Naive B cell (primary cell): ENCODE measurements at places on chromosomes 7 and 10.
A peak's percentile ranks its signal among the peaks of the same experiment; 100 is the strongest.

GRCh38 chr10:12484941-12485805 lies 135.8 kb downstream of the CAMK1D start:
- DNase-seq, result no peak

DNA sequence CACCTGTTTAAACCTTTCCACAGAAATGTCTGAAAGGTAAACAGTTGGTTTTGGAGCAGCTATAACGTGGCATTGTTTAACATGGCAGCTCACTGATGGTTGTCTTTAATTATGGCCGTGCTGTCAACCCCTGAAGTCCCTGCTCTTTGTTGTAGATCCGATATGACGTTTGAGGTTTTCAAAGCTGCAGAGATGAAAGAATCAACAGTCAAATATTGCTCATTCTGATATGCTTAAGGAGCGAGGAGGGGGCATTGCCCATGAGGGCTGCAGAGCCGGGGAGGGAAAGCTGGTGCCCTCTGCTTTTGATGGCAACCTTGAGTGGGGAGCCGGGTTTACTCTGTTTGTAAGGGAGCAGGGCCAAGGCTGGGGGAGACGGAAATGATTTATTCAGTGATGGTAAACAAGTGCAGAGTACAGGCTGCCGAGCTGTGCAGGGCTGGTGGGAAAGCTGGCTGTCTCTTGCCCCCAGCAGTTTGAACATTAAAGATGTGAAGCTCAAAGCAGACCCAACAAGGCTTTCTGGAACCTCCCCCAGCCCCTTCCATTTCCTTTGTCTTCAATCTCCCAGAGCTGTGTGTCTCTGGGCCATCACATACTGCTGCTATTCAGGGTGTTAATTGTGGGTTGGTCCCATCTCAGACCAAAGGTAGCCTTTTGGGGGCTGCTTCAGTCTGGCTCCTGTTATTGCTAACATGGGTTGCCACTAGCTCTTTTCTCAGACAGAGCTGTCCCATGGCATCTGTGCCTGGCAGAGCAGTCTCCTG lies 345.5 kb downstream of the LRMDA start:
- no peak for DNase-seq

DNA sequence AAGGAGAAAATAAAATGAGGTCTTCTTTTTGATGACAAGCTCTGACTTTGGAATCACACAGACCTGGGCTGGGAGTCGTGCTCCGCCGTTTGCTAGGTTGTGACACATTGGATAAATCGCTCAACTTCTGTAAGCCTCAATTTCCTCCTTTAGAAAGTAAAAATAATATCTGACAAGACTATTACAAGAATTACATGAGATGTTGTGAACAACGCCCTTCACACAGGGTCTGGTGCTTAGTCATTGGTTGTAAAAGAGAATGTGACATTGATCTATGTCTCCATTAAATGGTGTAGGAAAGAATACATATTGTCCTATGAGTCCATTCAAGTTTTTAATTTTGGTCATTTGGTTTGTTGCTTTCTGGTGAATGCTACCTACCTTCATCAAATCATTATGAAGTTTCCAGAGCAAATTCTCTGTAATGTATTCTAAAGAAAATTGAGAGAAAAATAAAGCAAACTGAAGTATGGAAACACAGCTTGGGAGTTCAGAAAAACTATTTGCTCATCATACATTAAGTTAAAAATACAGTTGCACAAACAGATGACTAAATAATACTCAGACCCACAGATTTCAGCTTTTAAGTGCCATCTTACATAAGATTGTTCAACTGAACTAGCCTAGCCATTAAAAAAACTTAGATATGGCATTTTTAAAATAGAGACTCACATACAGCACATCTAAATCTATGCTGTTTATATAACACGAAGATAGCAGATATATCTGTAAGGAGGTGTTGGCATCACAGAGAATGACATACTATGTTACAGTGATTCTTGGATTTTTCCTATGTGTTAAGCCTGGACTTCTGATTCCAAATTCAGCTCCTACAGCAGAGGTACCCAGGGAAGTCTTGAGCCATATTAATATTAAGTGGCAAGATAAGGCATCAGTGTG lies 12.3 kb upstream of the ADRB1 start:
- DNase-seq, result no peak

- DNase-seq, result peak; percentile 46
Measured at GRCh38 chr10:132560241-132560731, 22.7 kb downstream of the INPP5A start.

DNA sequence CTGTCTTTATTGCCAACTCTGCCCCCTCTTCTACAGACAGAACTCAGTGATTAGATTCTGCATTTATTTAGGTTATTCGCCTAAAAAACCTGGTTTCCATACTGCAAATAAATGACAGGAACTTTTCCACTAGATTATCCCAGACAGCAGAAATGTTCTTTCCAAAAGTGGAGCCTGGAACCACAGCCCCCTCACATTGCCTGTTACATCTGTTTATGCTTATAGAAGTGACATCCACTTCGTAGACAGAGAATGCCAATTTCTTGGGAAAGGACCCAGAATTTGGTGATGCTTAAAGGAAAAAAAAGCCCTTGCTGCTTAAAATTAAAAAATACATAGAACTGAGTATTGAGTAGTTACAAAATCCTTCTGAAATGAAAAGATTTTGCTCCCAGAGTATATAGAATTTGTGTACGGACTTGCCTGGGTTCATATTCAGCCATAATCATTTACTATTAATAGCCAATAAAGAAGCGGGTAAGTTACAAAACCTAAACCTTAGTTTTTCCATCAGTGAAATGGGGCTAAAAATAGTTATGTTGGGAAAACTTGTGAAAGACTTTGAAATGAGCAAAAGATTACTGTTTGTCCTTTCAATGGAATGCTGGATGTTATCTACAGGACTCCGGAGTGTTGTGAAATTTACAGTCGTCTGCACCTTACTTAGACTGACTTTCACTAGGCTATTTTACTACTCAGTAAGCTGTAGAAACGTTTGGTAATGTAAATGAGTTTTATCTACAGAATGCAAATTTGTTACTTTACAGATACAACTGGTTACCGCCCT lies 1.1 kb upstream of the PPP1R9A start:
- no peak for DNase-seq

DNA sequence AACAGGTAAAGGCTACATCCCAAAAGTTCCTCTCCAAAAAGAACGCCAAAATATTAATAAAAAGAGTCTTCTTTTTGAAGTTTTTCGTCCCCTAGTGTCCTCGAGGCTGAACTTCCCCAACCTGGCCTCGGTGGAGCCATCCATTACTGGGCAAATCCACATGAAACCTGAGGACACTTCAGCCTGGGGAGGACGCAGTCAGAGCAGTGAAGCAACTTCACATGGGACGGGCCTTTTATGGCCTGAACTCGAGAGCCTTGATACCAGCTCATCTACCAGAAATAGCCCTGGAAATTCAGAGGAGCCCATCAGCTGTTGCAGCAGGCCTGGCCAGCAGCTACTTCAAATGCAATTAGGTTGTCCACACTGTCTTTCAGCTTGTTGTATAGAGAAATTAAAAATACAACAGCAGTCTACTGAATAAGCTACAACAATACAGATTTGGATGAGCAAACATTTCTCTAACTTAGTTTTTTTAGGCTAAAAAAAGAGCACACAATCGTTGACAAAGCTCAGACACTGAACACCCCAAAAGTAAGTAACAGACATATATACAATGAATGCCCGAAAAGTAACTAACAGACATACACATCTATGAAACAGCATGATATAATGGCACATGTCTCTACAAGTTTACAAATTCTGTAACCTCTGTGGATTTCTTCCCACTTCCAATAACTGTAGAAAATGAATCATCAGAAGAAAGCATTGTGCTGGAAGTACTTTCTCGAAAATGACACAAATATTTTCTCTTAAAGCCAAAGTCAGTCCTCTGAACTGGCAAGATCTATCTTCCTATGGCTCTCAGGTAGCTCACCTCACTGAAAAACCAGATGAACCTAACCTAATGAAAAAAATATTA lies at the start of gene SVIL:
Gene SVIL, minus strand, starts transcription at position 208 of the 862 bp plus-strand sequence. CDS start 79,913 bp downstream, outside the sequence.
- no peak for DNase-seq

- no peak for DNase-seq
Measured at GRCh38 chr7:132343199-132343598, 233.1 kb downstream of the PLXNA4 start.

- no peak for DNase-seq
Measured at GRCh38 chr10:74424565-74424964, 273.5 kb downstream of the ADK start.

- DNase-seq, result peak; percentile 55
Measured at GRCh38 chr10:7260412-7260900, 150.4 kb downstream of the SFMBT2 start.

GRCh38 chr10:127345231-127345965 lies 149.0 kb upstream of the INSYN2A start:
- DNase-seq, result no peak

DNA sequence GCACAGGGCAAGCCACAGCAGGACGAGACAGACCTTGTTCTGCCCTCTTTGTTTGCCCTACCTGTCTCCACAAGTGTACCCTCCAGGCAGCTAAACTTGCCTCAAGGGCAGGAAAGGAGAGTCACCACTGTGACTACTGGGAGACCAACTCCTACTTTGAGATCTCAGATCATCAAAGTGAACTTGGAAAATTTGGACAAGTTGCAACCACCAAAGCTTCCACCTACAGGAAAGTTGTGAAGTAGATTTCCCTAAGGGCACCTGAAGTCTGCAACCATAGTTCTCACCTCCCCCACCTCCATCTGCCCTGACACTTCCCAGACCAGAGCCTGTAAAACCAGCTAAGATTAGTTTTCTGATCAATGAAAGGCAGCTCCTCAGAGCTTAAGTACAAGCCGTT lies 2.5 kb upstream of the WDR91 start:
- no peak for DNase-seq

DNA sequence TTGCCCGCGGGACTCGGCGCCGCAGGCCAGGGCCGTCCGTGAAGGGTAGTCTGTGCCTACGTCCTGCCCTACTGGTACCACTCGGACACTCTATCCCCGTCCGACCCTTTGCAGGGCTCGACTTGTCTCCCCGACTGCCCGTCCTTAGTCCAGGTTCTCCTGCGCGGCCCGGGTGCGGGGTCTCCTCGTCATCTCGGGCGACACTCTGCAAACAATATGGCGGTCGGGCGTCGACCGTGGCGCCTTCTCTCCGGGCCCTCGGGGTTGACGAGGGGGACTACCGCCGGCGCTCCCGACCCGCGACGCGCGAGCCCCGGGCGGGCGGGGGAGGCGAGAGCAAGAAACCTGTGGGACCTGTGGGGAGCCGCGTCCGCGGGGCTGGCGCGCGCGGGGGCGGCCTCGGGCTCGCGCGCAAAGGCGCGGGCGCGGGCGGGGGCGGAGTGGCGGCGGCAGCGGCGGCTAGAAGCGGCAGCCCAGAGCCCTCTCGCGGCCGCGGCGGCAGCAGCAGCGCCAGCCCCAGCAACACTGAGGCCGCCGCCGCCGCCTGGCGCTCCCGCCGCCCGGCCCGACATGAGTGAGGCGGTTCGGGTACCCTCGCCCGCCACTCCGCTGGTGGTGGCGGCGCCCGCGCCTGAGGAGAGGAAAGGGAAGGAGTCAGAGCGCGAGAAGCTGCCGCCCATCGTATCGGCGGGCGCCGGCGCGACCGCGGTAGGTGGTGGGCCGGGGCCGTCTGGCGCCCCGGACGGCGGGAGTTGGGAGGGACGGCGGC lies at the start of gene HECTD2:
Gene HECTD2, plus strand, starts transcription at position 476 of the 769 bp plus-strand sequence. Its CDS starts 95 bp downstream, at position 571.
- peak; percentile 87 for DNase-seq

- no peak for DNase-seq
Measured at GRCh38 chr7:39304178-39304577, 262.0 kb upstream of the YAE1 start.

DNA sequence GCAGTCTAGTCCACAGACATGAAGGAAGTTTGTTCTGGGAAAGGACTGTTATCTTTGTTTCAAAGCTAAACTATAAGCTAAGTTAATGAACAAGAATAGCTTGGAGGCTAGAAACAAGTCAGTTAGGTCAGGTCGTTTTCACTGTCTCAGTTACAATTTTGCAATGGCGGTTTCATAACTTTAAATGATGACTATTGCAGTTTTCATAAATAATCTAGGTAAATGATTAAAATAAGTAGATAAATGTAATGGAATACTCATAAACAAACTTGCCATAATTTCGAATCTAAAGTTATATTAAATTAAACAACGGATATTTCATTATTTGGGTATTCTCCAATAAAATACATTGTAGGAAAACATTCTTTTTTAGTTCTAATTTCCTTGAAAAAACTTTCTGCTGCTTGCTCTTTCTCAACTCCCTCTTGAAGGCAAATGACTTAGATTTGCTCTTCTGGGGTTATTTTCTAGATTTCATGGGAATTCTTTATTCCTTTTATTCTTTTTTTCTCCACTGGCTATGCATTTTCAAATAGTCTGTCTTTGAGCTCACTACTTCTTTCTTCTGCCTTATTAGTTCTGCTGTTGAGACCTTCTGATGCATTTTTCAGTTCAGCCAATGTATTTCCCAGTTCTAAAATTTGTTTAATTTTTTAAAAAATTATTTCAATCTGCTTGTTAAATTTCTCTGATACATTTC lies 103.8 kb upstream of the APBB1IP start:
- no peak for DNase-seq

- no peak for DNase-seq
Measured at GRCh38 chr7:37690206-37690605, 6.6 kb downstream of the GPR141 start.

DNA sequence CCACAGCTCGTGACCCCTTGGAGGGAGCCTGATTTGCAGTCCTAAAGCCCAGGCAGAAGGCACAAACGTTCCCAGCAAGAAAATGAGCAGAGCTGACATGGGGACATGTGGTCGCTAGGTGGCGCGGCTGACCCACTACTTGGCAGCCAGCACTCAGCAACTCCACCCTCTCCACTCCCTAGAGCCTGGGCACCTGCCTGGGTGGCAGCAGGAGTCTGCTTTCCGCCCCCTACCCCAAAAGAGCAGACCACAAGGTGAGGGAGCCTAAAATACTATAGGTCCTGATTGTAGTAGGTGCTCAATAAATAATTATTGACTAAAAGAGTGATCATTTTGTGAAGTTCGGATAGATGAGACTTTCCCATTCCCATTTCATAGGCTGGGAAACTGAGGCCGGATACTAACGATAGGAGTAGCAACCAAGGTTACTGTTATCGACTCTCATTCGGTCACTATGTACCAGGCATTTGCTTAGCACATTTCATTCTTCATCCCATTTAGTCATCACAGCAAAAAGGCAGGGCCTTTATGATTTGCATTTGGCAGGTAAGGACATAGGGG lies 57.4 kb downstream of the NEUROG3 start:
- DNase-seq, result peak; percentile 39

DNA sequence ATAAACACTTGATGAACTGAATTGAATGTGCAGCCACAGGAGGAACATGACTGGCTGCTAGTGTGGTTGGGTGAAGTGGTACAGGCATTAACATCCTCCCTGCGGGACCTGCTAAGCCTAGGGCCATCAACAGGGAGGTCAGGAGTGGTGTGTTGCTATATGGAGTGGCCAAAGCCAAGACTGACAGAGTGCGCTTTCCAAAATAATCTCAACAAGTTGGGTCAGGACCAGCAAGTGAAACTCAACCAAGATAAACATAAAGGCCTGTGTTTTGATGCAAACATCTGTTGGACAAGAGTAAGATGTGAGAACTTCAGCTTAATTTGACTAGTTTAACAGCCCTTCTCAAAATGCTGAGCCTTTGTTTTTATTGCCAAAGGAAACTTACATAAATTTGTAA lies 97.7 kb downstream of the WDFY4 start:
- DNase-seq, result no peak

DNA sequence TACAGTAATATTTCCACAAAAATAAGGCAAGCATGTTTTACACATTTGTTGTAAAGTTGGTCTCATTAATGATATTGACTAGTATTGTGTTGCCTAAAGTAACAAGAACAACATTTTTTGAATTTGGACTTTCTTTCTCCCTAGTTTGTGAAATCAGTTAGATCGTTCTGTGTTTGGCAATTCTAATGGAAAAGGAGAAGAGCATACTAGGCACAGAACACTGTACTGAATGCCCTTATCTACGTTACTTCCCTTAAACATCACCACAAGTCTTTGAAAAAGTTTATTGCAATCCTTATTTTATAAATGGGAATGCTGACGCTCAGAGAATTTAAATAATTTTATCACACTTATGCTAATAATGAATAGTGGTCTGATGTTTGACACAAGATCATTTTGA lies 372.2 kb downstream of the EXOC4 start:
- DNase-seq, result no peak
